ENCODE measurements at places on chromosomes 7 and 10.

- peak; percentile 53 for DNase-seq
Measured at GRCh38 chr10:7412237-7412927, 1.5 kb upstream of the SFMBT2 start.

GRCh38 chr7:70307544-70308106 lies 709.4 kb downstream of the AUTS2 start:
- no peak for DNase-seq

GRCh38 chr10:122206471-122207065 lies 64.5 kb upstream of the BTBD16 start:
- DNase-seq: no peak

- no peak for DNase-seq
Measured at GRCh38 chr7:127844165-127844564, 187.1 kb downstream of the LRRC4 start.

DNA sequence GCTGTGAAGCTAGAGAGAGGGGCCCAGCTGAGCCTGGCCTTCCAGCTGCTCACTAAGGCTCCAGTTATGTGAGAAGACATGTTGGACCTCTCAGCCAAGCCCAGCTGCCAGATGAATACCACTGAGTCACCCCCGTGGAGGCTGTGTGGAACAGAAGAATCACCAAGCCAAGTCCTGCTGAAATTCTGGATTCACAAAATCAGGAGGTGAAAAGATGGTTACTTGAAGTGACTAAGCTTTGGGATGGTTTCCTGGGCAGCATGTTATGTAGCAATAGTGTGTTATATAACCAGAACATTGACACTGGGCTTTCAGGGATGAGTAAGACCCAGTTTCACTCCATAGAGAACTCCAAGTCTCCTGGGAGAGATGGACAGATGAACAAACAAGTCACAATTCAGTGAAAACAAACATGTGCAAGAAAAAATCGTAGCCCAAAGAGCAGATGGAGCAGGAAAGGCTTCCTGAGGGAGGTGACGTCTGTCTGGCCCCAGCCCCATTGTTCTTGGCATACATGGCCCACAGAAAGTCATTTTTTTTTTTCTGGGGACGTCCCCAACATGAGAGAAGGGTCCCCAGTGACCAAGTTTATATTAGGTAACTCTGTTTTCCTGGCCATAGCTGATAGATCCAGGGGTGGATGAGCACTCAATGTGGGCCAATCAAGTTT lies 64.1 kb upstream of the PDZD8 start:
- DNase-seq: no peak

DNA sequence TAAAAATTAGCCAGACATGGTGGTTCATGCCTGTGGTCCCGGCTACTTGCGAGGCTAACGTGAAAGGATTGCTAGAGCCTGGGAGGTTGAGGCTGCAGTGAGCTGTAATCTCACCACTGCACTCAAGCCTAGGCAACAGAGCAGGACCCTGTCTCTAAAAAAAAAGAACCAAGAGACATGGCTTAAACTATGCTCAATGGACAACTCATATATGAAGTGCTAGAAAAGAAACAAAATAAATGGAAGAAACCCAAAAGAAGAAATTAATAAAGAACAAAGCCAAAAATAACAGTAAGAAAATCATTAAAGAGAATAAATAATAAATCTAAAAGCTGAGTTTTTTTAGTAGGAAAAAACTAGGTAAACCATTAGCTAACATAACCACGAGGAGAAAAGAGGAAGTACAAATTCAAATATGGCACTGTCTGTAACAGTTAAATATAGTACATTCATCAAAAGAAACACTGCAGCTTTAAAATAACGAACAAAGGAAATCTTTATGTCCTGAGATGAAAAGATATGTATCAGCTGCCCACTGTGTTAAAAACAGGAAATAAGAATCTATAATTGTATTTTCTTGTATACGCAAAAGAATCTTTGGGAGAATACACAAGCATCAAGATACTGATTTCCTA lies 48.7 kb downstream of the UPF2 start:
- peak; percentile 82 for DNase-seq

DNA sequence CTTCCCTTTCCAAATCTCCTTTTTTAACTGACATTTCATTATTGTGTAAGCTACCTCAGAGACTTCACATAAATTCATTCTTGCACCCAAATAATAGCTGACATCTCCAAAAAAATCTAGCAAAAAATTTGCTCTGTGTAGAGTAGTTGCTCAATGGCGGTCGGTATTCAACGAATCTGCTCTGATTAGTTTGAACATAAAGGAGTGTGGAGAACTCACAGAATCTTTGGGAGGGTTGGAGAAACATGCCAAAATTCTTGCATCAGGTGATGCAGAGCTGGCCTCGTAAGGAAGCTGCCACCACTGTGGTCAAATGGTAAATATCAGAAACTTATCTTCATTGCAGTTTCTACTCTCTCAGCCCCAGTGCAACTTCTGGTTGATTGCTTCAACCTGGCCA lies 201.2 kb upstream of the MDFIC start:
- no peak for DNase-seq

DNA sequence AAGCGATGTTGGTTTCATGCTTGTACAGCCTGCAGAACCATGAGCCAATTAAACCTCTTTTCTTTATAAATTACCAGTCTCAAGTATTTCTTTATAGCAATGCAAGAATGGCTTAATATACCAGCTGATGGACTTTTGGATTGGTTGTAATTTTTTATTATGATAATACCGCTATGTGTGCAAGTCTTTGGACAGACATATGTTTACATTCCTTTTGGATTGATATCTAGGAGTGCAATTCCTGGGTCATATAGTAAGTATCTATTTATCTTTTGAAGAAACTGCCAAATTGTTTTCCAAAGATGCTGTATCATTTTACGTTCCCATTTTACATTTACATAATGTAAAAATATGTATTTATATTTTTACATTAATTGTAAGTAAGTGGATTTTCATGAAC lies 81.2 kb upstream of the PIP4K2A start:
- no peak for DNase-seq

- no peak for DNase-seq
Measured at GRCh38 chr7:159370-160270, 32.8 kb upstream of the FAM20C start.
